Activated gamma-delta T cell treated with Interleukin-2 at 50 U/mL for 16 hours (primary cell): ENCODE measurements at places on chromosomes 5 and 9.

DNA sequence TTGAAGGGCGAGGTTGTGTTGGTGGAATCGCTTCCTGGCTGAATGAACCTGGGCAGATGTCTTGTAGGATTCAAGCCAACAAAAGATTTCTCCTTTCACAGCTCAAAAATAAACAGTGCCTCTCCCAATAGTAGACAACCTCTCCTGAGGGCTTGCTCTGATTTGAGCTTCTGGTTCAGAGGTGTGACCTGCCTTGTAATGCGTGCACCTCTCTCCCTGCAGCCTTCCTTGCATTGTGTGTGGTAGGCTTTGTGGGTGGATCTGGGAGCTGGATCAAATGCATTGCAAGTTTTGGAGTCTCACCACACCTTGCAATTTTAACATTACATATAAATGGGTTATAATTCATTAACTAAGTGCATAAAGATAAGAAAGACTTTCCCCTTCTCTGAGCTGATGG is 96.9 kb upstream of the PTCH1 start:
- DNase-seq = no peak

DNA sequence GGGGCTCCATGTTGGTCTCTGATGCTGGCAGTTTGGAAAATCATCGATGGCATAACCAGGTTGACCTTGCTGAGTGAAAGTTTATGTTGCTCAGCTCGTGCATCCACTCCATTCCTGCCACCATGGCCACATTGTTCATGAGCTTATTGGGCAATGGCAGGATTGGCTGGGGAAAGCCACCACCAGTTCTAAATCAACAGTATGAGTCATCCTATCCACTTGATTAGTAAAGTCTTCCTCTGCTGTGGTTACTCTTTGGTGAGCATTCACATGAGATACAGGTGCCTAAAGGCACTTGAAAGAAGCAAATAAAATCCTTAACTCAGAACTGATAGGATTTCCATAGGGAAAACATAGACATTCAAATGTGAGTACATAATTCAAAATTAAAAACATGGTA is 131.8 kb upstream of the FBN2 start:
- DNase-seq = no peak

DNA sequence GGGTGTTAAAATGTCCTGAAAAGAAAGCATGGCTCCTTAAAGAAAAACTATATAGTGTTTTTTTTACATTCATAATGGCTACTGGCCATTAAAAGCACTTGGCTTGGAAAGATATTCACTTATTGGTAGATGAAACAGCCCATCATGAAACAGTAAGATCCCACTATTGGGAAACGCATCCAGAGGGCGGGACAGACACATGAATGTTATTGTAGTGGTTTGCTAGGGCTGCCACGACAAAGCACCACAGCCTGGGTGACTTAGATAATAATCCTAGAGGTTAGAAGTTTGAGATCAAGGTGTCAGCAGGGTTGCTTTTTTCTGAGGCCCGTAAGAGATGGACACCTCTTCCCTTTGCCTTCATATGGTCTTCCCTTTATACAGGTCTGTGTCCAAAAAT is 139.4 kb upstream of the ANKH start:
- no peak for DNase-seq

DNA sequence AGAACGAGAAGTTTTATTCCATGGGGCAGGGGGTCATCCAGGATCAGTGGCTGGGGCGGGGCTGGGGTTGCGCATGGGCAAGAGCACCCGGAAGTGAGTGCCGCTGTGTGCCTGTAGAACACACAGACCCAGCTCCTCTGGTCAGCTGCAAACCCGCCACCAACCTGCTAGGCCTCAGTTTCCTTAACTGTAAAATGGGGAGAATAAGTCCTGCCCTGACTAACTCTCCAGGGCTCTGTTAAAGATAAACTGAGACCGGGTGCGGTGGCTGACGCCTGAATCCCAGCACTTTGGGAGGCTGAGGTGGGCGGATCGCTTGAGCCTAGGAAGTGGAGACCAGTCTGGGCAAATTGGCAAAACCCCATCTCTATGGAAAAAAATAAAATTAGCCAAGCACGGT is 152.2 kb downstream of the GABBR2 start:
- DNase-seq = no peak

DNA sequence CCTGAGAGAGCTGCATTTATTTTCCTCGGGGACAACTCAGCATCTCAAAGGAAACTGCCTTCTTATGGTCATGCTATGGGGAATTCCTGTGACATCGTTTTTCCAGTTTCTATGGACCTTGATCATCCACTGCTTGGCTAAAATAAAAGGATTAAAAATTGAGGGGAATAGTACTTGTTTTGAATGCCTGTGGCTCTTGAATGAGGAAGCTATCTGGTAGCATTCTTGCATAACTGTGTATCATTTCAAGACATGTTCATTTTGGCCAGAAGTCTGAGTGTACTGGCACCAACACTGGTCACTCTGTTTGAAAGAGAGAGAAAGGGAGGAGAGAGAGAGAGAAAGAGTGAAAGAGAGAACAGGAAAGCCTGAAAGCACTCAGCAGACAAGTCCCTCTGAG is 116.7 kb downstream of the DOCK2 start:
- no peak for DNase-seq

DNA sequence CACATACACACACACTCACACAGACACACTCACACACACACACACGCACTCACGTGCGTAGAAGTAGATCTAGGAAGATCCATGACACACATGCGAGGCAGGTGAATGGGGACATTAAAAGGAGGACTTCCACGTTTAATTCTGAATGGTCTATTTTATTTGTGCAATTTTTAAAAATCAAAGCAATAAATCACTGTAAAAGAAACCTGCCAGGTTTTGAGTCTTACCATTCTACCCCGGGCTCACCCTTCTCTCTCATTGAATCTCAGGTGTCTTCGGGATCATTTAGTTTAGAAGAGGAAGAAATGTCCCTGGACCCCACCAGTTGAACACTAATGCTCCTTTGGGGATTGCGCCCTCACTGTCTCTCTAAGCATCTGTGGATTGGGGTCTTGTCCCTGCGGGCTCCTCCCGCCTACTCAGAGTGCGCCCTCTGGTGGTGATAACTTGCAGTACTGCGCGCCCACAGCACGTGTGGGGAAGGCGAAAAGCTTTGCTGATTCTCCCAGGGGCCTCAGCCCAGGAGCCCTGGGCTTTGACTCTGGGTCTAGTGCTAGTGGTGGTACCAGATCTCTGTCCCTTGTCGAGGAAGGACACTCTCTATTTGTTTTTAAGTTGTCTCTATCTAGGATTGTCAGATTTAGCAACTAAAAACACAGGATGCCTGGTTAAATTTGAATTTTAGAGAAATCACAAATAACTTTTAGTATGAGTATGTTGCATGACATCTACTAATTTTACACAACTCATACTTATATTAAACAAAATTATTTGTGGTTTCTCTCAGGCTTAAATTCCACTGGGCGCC is 34.8 kb downstream of the BOD1 start:
- DNase-seq = peak; percentile 16

GRCh38 chr9:114709636-114710035 is 27.6 kb upstream of the TEX48 start:
- no peak for DNase-seq

- DNase-seq = no peak
Measured at GRCh38 chr5:104023739-104024138, 461.1 kb upstream of the NUDT12 start.

- no peak for DNase-seq
Measured at GRCh38 chr5:151023047-151023615, 2.7 kb downstream of the GPX3 start.

DNA sequence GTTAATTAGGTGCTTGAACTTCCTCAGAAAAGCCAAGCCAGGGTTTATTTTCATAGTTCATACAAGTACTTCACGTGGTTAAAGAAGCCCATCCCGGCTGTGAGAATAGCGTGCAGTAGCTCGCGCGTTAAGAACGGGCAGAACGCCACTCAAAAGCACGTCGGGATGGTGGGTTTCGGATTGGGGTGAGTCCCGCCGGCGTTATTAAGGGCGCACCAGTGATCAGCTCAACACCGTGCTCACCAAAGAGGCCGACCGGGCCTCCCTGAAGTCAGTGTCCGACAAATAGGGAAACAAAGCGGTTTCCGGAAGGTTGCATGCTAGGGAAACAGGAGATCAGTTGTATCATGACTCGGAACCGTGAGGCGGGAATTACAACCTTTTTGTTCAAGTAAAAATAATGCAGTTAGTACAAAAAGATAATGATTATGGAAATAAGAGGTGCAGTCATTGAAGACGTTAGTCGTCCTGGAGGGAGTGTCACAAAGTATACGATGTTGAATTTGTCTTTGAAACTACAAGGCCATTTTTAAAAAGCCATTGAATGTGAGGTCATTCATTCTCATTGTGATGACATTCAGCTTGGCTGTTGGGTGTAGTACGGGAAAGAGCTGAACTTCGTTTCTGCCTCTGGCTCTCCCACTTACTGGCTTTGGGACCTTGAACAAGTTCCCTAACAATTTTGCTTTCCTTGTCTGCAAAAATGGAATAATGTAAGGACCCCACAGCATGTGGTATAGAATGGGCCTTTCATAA is 992 bp downstream of the SETD9 start:
- peak; percentile 26 for DNase-seq

- DNase-seq = peak; percentile 29
Measured at GRCh38 chr9:113682297-113682771, 193.8 kb upstream of the ZNF618 start.

DNA sequence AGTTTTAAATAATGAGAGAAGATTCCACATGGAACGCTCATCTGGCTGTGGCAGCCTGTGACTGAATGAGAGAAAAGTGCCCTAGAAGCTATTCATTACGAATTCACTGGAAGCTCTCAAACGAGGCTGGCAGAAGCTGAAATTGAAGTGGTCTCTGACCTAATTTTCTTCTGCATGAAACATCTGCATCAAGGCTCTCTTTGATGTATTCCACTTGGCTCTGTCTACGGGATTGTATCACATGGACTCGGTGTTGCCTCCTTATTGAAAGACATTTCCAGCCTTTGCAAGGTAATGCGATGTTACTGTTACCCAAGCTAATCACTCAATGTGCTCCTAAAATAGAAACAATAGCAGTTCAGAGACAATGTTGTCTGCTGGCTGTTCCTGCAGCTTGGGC is 246.9 kb upstream of the ZNF462 start:
- no peak for DNase-seq

DNA sequence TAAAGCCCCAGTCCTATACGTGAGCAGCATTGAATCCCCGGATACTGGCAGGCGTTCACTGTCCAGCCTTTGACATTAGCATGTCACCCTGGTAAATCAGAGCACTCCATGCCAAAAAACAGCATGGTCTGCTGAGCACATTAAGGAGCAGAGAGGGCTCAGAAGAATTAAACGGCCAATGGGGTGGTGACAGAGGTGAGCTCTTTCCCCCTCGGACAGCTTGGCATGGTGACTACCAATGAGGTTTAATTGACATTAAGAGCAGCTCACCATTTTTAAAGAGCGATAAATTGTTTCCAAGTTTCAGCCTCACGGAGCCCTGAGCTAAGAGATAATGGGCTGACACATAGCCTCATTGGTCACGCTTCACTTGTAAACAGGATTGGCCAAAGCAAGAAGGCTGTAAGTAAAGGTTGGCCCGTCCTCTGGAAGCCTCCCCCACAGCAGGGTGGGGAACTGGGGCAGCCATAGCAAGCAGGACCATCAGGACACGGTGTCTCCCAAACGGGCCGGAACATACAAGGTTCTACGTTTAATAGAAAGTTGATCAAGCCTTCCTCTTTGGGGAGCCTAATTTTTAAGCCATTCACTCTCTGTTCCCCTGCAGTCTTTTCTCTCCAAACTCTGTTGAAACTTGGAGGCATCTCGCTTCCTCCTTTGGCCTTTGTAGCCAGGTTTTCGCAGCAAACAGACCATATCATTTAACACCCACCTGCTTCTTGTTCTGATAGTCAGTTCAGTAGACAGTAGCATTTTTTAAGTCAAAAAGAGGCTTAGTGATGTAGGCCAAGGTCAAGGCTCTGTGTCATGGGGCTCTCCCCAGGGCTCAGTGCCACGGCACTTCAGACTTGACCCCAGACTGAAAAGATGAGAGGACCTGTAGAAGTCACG is 25.9 kb downstream of the QRFP start:
- DNase-seq = no peak

DNA sequence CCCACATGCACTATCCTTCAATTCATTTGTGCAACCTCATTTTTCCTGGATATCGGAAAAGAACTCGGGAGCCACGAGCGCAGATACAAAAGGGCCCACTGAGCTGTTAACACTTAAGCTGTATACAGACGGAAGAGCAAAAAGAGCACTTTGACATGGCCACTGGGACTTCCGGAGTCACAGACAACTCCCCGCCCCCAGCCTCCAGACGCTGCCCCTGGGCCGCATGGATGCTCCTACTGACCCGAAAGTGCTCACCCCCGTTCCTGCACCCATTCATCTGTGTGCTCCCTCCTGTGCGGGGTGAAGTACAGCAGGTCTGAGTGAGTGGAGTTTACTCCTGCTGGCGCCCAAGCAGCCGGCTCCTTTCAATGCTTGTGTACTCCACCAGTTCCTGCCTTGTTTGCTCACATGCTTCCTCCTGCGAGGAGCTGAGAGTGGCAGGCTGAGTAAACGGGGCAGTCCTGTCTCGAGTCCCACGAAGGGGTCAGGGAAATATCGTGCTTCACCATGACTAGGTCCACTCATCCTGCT is 901.0 kb upstream of the CTNND2 start:
- DNase-seq = no peak

DNA sequence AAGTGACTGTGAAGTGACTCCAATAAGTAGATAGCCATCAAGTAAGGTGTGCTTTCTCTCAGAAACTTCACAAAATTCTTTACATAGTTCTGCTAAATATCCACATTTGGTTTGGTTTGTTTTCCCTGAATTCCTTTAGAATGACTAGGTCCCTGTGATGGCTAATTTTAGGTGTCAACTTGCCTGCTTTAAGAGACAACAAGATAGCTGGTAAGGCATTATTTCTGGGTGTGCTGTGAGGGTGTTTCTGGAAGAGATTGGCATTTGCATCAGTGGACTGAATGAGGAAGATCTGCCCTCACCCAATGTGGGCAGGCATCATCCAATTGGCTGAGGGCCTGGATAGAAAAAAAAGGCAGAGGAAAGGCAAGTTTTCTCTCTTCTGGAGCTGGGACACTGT is 8.3 kb upstream of the PTBP3 start:
- no peak for DNase-seq

- no peak for DNase-seq
Measured at GRCh38 chr5:39906146-39906545, 481.4 kb upstream of the DAB2 start.

- DNase-seq = no peak
Measured at GRCh38 chr9:100811643-100812042, 216.9 kb upstream of the PLPPR1 start.
